ENCODE measurements at places on chromosomes 5 and 9.

DNA sequence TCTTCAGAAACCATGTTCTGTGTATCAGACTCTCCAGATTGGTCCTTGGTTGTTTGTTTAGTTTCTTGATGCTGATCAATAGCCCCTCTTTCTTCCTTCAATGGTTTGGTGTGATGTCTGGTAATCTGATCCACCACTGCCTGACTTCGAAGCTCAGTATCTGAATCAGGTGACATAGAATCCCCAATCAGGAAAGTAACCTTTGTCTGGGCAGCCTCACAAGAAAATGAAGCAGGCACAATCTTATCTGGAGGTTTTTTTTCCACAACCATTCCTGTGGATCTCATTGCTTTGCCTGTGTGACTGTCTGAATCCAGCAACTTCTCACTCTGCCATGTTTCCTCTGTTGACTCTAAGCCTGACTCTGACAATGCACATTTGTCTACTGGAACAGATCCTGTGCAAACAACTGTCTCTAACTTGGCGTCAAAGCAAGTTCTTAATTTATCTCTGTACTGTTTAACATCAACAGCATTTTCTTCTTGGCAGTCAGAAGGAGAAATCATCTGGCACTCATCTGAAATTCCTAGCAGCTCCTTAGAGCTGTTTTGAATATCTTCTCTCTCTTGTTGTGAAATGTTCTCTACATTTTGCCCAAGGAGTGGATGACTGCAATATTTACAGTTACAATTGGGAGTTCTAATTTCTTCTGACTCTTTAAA, 37.1 kb upstream of the RAPGEF6 start:
- DNase-seq = no peak

DNA sequence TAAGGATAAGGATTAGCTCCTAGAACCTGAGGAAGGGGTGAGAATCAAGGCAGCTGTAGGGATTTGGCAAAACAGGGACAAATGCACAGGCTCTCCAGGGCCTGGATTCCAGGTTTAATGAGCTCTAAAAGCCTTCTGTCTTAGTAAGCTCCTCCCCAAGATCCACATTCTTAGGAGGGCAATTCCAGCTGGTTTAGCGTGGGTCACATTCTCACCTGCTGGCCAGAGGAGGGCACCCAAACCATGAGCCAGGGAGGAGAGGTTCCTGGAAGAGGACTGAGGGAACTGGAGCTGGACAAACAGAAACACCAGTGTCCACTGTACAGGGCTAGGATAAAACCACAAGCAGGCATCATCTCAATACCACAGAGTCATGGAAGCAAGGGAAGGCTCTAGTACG, 480.0 kb downstream of the CCDC171 start:
- DNase-seq = no peak

- no peak for DNase-seq
These were observed 22.4 kb downstream of the PHF2 start for GRCh38 chr9:93598647-93599241.

GRCh38 chr5:170538696-170539586, 35.1 kb downstream of the KCNIP1 start:
- DNase-seq = no peak

- DNase-seq = no peak
These were observed 108.5 kb downstream of the RASGRF2 start for GRCh38 chr5:81068635-81069034.

GRCh38 chr5:5246736-5247135, 106.6 kb downstream of the ADAMTS16 start:
- DNase-seq = no peak

DNA sequence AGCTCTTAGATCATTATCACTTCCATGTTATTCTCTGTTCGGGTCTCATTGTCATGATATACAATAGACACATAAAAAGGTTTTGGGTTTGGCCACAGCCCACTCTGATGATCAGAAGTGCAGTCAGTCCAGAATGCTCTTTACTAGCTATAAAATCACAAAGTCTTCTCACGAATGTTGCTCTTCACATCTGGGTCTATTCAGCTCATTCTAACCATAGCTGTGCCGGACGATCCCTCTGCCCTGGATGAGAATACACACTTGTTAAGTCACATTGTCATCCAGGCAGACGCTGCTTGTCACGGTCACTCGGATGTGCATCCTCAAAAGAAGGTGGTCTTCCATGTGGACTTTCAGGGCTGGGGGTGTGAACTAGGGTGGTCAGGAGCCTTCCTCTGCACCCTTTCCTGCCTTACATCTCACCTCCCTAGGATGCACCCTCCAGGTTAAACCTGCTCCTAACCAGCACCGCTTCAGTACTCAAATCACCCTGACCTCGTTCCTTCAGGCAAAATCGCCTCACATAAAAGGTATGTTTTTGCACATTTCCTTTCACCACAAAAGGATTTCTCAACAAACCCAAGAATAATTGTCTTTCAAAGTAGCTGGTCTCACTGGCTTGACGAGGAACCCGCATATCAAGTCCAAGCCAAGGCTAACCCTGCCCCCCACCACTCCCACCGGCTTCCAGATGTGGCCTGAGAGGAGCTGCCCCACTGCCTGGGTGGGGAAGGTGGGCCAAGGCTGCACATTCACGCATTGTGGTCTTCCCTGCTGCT, 21.9 kb downstream of the ANKH start:
- DNase-seq = no peak

- DNase-seq = no peak
These were observed 4.3 kb upstream of the TIFAB start for GRCh38 chr5:135456238-135457099.

DNA sequence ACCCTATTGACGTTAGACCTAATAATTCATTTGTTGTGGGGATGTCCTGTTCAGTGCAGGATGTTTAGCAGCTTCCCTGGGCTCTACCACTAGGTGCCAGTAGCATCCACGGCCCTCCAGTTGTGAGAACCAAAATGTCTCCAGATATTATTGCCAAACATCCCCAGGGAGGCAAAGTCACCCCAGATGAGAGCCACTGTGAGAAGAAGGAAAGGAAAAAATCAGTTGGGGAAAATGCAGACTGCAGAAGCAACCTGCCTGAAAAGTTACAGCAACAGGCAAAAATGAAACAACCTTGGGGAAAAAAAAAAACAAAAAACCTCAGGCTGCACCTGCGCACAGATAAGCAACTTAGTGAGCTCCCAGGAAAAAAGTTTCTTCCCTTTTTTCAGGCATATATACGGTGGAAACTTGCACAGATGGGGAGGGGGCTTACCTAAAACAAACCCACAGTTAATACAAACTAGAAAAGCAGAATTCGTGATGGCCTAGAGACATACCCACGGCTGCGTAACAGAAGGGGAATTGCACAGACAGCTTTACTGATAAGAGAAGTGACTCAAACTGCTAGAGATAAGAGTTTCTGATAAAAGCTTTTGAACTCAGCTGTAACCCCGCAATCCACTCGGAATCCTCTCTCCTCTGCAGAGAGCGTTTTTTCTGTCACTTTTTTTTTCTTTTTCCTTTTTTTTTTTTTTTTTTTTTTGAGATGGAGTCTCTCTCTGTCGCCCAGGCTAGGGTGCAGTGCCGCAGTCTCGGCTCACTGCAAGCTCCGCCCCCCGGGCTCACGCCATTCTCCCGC, 29.8 kb upstream of the FBP1 start:
- DNase-seq = no peak

DNA sequence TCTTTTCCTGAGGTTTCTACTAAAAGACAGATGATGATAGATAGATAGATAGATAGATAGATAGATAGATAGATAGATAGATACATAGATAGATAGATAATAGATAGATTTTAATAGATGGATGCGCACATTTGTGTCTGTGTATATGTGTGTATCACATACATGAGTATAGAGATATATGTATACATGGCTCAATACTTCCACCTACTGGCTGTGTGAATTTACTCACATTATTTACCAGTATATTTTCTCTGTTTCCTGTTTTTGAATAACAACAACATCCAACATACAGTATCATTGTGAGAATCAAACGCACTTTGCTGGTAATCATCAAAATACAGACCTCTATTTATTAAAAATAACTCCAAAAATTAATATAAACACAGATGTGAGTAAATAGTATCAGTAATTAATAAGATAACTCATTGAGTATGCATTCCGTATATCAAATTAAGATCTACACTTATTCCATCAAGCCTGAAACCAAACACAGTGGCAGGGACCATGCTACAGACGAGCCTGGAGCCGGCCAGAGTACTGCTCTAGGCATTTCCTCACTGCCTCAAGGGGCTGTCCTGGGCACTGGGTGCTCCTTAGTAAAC, 338.0 kb downstream of the SEMA5A start:
- no peak for DNase-seq

DNA sequence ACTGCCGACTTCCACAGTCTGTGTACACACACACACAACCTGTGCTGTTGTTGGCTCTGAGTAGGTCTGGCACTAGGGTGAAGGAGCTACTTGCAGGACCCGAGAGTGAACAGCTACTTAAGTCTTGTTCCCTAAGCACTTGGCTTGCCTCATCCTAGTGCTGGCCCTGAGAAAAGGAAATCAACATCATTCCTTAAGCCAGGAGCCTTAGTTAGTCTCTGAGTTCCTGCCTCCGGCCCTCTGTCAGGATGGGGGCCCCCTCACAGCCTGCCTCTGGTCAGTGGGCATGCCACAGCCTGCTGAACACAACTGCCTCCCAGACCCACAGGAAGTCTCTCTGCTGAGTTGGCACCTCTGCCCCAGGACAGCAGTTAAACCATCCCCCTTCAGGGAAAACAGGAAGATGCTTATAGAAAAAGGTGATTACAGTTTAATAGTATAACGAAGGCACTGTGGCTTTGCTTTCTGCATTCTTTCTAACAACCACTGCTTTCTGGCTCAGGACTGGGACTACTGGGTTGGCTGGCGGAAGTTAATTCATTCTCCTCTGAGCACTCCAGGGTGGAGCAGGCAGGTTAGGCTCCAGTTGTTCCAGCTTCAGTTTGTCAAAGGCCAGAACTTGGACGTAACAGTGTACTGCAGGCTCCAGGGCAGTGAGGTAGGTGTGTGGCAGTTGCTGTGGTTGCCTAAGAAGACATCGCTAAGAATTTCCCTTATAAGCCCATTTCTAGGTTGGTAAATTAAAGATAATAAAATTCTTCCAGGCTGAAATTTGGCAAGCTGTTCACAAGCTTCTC, 2.8 kb downstream of the MAMDC2 start:
- no peak for DNase-seq

DNA sequence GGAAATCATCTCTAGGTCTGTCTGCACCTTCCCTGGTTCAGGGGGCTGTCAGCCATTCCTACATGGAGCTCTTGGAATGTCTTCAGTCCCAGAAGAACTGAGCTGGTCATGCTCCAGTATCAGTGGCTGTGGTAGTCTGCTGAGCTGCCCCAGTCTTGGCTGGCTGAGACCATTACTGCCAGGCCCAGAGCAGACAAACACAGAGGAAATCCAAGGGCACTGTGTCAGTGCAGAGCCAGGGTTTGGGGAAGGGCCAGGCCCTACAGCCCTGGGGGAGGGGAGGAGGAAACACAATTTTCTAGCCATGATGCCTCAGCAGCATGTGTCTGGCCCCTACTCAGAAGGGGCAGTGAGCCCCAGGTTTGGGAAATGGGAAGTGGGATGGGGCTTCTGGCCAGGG, 58.4 kb downstream of the ARHGEF37 start:
- no peak for DNase-seq

- no peak for DNase-seq
These were observed 13.7 kb downstream of the IER5L start for GRCh38 chr9:129164246-129164930.

- DNase-seq = no peak
These were observed 7.4 kb downstream of the CPLX2 start for GRCh38 chr5:175878544-175879438.

- DNase-seq = no peak
These were observed 36.0 kb upstream of the SPATA31C2 start for GRCh38 chr9:88174324-88174723.

DNA sequence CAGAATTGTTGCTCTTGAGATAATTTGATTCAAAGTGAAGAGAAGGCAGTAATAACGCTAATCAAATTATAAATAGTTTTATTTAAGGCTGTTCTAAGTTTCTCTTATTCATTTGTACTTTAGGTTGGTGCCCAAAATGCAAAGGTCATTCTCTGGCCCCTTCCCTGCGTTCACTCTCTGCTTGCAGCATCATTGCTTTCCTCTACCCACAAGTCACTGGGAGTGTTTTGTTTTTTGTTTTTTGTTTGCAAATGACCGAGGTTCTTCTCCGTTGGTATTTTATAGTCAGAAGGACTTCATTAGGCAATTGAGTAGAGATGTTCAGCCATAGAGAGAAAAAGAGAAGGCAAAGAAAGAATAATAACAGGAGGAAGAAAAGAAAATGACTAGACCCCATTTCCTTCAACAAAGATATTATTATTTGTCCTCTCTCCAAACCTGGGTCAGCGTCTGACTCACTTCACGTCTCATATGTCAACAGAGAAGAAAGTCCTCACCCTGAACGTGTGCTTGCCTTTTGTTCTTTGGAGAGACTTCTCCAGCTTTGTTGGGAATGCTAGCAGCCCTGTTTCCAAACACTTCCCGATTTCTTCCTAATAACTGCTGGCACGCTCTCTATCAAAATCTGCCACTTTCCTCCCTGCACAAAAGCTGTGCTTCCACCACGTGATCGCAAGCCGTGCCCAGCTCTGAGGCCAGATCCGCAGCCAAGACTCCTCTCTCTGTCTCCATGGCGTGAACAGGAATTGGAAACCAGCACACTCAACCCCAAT, 119.8 kb downstream of the EBF1 start:
- DNase-seq = peak; percentile 72

- DNase-seq = no peak
These were observed 678 bp downstream of the PLPP7 start for GRCh38 chr9:131290036-131290766.

GRCh38 chr5:40736103-40736875, 19.5 kb downstream of the TTC33 start:
- no peak for DNase-seq
